Right renal pelvis (tissue), 4 donors: ENCODE measurements at places on chromosomes 5 and 9.

GRCh38 chr5:153088538-153088937, 401.9 kb upstream of the GRIA1 start:
- no peak for DNase-seq

DNA sequence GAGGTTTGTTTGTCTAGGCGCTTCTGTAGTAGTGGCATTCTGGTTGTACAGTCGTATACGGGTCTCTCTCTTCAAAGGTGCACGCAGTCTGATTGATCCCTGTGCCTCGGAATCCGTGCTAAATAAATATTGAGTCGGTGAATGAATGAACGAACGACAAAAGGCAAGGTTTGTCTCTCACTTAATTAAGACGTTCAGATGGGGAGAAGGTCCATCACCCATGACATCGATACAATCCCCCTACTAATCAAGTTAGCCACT, 500 bp upstream of the CREBRF start:
- no peak for DNase-seq

DNA sequence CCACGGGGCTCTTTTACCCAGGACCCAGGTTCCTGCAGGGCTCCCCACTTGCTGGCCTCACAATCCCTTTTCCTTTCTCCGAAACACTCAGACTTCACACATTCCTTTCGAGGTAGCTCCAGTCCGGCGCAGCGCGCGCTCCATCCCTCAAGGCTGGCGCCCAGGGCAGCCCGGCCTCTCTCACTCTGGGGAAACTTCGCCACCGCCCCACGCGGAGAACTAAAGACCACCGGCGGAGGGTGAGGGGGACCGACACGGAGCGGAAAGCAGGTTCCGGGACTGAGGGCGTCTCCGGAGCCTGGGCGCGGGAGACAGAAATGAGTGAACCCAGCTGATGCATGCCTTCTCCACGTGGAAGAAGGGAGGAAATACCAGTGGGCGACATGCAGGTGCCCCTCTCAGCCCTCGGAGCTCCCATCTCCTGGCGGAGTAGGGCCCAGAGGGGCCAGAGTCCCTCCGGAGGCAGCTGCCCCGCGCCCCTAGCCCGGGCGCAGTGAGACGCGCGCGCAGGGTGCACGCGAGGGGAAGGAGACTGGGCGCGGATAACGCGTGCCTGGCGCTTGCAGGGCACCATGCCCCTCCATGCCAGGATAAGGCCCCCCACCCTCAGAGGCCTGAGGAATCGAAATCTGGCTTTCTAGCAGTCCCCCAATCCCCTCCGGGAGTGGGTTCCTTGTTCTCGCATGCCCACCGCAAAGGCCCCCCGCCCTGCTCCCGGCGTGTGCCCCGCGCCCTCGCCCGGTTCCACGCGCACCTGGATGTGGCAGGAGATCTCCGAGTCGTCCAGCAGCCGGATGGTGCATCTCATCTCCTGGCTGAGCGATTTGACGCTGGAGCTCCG, 650 bp downstream of the FRMD3 start:
- no peak for DNase-seq

DNA sequence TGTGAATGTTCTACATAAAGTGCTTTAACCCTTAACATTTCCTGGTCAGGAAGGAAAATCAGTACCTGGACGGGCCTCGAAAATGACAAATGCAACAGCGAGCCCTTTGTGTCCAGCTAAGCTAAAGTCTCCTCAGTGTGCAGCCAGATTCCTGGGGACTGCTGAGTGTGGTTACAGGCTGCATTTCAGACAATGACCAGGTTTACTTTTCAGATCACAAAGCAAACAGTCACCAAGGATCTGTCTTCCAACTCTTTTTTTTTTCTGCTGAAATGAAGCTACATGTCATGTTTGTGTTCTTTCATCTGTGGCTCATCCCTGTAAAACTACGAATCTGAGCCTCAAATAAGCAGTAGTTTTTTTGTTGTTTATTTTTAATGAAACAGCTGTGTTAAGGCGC, 20.8 kb downstream of the SLC46A2 start:
- DNase-seq: no peak

- DNase-seq: no peak
These were observed 235.7 kb upstream of the ADAMTSL1 start for GRCh38 chr9:18238254-18238653.

DNA sequence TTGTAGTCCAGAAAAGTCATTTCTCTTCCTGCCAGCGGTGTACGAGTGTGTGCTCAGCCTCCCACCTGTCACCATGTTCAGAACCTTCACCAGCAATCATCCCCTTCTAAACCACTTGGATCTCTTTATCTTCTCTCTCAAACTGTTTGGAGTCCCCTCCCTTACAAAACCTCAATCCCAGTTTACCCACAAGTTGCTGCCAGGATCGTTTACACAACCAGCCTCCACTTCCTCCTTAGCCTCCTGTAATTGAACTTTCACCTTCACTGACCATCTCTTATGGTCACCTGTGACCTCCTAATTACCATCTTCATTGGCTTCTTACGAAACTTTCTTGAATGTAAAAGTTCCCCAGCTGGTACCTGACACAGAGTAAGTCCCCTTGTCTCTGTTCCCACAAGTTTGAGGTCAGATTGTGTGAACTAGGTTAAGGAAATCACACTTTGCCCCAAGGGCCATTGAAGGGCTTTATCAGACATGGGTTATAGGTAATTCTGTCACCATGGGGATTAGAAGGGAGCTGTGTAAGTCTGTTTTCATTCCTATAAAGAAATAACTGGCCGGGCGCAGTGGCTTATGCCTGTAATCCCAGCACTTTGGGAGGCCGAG, 20.0 kb downstream of the RNF44 start:
- no peak for DNase-seq
